ENCODE measurements at places on chromosomes 4 and X.

DNA sequence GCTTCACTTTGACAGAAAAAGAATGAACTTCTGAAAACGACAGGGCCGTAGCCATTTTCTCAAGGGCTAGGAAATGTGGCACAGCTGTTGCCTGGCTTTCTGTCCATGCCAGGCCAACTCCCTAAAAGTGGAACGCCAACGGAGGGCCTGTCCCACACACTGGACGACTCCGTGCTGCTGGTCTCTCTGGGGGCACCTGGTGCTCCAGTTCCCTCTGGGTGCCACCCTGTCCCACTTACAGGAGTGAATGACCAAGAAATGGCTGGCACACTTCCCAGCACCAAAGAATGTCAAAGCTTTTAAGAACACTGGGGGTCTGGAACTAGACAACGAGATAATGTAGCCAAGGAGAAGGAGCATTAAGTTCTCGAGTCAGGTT is 40.9 kb downstream of the GATB start:
- DNase-seq, result no peak

DNA sequence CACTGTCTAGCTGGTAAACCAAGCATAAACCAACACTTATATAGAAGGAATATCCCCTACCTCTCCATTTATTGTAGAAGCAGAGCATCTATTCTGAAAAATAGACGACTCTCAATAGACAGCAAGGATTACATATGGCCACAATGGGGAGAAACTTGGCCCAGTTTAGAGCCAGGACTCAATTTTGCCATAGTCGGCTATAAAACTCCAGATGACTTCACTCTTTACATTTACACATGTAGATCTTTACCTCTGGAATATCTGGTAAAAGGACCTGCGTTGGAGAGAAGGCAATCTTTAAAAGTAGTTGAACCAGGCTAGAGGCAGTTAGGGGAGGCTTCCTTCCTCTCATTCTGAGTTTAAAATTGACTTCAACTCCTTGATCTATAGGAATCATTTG is 77.3 kb downstream of the HMGB2 start:
- DNase-seq, result no peak

GRCh38 chr4:121034017-121034416 is 38.3 kb downstream of the NDNF start:
- no peak for DNase-seq

DNA sequence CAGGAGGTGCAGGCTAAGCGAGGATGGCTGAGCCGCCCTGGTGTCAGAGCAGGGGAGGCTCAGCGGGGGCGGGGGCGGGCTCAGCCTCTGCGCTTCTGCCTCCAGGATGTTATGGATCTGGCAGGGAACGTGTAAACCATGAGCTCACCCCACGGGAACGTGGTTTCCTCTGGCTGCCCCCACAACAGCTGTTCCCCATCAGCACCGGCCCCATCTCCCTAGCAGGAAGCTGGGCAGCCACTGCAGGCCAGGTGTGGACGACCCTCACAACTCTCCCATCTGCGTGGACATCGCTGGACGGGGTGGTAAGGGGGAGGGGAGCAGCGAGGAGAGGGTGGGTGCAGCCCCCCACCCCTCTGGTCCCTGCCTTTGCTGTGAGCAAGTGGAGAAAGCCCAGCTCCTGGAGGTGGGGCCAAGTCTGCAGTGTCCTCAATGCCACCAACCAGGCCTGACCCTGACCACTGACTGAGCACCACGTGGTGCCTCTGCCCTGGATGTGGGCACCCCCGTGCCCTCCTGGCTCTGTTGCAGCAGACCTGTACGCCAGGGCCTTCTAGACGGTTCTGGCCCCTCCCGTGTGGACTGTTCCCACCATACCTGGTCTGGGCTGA is 28.1 kb upstream of the SPON2 start:
- DNase-seq, result no peak

- DNase-seq, result no peak
Observed at GRCh38 chr4:37130465-37130864, 114.1 kb upstream of the NWD2 start.

GRCh38 chr4:56840559-56840958 is 19.1 kb upstream of the SPINK2 start:
- DNase-seq, result no peak

GRCh38 chrX:27815209-27815608 is 7.4 kb downstream of the MAGEB10 start:
- no peak for DNase-seq

- no peak for DNase-seq
Observed at GRCh38 chr4:65241257-65241997, 428.9 kb downstream of the EPHA5 start.

GRCh38 chr4:73704314-73705055 is 35.9 kb upstream of the CXCL8 start:
- DNase-seq, result no peak

DNA sequence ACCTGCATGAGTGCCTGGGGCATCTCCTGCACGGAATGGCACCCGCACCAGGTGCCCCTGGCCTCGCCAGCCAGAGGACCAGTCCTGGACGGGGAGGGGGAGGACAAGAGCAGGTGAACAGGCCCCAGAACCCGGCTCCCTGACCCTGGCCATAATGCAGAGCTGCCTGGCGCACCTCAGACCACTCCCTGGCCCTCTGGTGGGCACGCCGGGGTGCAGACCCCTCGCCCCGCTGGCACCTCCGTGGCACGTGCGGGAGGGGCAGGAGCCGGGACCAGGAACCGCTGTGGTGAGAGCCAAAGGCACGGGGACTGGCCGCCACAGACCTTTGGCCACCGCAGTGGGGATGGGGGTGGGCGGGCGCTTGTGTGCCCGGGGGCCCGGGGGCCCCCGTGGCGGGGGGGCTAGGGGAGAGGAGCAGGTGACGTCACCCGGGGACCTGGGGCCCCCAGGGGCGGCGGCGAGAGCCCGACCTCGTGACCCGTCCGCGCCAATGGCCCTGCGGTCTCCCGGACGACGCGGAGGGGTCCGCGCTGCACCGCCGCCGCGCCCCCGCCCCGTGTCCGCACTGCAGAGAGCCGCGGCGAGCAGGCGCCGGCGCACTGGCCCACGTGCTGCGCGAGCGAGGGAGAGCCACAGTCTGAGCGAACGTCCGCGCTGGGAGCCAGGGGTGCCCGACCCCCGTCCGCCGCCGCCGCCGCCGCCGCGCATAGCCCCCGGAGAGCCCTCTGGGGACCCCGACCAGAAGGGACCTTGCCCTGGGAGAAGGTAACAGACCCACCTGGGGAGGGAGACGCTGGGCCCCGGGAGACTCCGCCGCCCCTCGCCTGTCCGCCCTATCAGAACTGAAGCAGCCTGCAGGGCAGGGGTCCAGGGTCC is at the start of gene PNMA3:
TSS of gene PNMA3 (plus strand) at position 600 of the 879 bp plus-strand sequence. CDS start 586 bp downstream, outside the sequence.
- DNase-seq, result no peak

- no peak for DNase-seq
Observed at GRCh38 chr4:83250687-83251446, 33.7 kb downstream of the COQ2 start.

- no peak for DNase-seq
Observed at GRCh38 chrX:4240541-4241194, 527.2 kb upstream of the PRKX start.

DNA sequence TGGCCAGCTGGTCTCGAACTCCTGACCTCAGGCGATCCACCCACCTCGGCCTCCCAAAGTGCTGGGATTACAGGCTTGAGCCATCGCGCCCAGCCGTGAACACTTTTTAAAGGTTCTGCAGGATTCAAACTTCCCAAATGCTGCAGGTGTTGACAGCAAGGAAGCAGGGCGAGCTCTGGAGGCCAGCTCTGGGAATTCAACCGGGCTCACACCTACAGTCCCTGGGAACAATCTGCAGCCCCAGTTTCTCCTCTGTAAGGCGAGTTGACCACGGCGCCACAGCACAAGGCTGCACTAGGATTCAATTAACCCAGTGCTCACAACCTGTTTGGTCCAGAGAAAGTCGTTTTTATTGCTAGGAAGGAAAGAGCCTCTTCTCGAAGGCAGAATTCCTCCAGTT is 1.6 kb downstream of the MTNR1A start:
- no peak for DNase-seq

DNA sequence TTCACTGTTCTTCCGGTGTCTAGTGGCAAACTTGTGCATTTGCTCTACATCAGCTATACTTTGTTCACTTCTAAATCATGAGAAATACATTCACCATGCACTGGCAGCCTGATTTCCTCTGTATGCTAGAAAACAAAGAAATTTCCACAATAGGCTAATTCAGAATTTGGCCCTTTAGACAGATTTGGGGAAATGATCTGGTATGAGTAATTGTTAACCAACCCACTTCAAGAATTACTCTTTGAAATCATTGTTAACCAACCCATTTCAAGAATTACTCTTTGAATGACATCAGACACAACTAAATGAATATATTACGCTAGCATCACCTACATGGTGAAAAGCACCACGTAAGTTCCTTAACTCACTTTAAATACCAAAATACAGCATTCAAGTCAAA is 14.6 kb downstream of the APBB2 start:
- no peak for DNase-seq

- DNase-seq, result no peak
Observed at GRCh38 chr4:52157641-52158316, 106.7 kb downstream of the SPATA18 start.

DNA sequence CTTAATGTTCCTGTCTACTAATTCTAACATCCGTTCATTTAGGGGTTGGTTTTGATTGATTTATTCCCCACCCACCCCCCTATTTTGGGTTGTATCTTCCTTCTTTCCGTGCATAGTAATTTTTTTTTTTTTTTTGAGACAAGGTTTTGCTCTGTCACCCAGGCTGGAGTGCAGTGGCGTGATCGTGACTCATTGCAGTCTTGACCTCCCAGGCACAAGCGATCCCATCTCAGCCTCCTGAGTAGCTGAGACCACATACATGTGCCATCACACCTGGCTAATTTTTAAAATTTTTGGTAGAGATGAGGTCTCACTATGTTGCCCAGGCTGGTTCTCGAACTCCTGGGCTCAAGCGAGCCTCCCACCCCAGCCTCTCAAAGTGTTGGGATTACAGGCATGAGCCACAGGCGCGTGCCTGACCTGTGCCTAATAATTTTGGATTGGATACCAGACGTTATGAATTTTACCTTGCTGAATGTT is 79.9 kb downstream of the ZFX start:
- DNase-seq, result no peak

- no peak for DNase-seq
Observed at GRCh38 chr4:144562019-144562705, 83.8 kb upstream of the HHIP start.

DNA sequence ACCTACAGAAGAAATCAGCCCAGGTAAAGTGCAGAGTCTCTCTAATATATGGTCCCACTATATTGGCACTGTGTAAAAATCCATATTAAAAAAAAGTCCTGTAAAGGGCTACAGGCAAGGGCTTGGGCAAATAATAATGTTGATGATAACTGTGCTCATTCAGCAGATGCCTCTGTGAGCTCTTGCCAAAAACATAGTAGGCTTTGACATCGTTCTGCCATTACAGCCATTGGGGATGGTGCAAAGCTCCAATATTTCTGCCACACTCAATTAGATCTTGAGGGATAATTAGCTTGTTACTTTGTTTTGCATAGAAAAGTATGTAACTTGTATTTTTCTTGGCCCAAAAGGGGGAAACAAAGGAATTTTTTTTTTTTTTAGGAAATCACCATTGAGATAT is 645.5 kb upstream of the FAM241A start:
- DNase-seq, result no peak

- DNase-seq, result no peak
Observed at GRCh38 chrX:143674926-143675325, 39.0 kb upstream of the SLITRK4 start.

DNA sequence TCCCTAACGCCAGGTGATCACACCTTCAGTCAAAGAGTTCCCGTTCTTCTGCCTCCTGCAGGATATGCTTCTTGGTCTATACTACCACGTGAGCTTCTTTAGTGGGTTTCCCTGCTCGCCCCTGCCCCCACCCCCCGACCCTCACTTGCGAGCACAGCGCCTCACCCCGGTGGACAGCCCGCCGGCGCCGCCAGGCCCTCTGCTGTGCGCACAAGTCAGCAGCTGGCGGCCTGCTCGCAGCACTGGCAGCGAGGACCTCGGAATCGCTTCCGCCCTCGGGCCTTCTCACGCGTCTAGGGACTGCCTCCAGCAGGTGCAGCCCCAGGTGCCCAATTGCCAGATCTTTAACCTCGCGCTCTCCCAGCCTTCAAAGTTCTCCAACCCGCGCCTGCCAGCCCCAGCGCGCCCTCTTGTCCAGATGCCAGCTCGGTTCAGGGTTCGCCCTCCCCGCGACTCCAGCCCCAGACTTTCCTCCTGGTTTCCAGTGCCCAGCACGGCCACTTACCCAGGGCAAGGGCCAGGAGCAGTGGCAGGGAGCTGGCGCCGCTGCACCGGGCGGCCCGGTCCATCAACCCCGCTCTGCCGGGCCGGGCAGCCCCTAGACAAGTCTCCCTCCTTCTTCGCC is 454 bp downstream of the BTC start:
- no peak for DNase-seq

- no peak for DNase-seq
Observed at GRCh38 chr4:127538016-127538415, 94.7 kb upstream of the INTU start.

DNA sequence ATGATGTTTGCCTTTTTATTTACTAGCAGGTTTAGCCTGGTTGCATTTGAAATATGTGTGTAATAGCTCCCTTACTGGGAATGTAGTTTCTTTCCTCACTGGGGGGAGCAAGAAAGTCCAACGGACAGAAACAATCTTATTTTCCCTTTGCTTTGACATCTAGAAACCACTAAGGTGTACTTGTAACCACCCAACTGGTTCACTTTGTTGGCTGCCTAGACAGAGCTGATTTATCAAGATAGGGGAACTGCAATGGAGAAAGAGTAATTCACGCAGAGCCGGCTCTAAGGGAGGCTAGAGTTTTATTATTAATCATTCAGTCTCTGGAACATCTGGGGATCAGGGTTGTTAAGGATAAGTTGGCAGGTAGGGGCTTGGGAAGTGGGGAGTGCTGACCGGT is 30.3 kb downstream of the XG start:
- no peak for DNase-seq

DNA sequence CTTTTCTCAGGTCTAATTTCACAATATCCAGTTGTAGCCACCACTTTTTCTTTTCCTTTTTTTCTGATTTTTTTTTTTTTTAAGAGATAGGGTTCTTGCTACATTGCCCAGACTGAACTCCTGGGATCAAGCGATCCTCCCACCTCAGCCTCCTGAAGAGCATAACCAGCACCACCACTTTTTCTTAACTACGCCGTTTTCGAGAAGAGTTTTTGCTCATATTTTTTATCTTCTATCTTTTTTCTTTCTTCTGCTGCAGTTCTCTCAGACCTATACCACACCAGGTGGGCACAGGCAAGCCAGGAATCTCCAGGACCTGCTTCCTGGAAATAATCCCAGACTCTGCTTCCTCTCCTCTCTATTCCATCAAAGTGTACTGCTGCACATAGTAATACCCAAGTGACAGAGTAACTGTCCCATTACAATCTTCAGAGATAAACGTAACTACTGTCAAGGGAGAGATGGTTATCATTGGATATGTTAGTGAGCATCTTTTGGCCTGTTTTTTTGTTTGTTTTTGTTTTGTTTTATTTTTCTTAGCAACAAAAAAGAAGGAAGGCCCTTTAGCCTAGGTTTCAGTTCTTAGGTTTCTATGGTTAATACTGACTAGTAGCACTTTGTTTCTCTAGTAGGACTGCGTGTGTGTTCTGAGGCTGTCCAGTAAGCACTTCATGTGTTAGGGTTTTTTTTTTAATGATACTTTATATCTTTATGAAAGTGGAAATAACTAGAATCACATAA is 59.2 kb upstream of the TXK start:
- DNase-seq, result no peak

Measured in T-helper 2 cell (primary cell).